Esophagus mucosa (tissue), 1 donor: ENCODE measurements at places on chromosomes 4 and X. TPM values are rescaled to one million over a fixed set of nuclear protein-coding genes. Genes with fewer than 3 reads are reported as not detected.

Gene HTR2C
- total RNA-seq, result not detected

Gene DUX4
- total RNA-seq, result 0.56 TPM

DNA sequence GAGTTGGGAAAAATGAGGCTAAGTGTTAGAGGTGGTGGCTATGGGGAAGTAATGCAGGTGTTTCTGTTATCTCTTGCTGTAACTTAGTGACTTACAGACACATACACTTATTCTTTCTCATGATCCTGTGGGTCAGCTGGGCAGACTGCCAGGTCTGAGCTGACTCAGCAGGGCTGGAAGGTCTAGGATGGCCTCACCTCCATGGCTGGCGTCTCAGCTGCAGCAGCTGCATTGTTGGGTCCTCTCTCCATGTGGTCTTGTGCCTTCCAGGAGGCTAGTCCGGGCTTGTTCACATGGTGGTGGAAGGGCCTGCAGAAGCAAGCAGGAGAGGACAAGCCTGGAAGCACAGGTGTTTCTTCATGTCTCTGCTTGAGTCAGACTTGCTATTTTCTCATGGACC lies 172.7 kb downstream of the NHS start:
- ATAC-seq, result peak; percentile 90

DNA sequence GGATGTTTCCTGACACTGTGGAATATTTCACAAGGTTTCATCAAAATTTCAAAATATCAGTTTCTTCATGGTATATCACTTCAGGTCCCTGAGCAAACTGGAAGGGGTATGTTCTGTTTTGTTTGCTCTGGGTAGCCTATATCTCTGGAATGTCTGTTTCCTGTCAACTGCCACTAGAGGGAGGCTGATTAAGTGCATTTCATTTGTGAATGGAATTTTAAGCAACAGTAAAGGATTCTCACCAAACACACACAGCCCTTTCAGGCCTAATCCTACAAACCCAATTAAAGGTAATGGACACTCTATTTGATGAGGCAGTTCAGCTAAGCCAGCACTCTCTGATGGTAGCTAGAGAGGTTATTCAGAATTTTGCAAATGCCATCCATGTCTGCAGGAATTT lies 307.1 kb downstream of the TEX13A start:
- no peak for ATAC-seq
